ENCODE measurements at places on chromosomes 7 and 10. TPM values are rescaled to one million over a fixed set of nuclear protein-coding genes. Genes with fewer than 3 reads are reported as not detected.

The CRYGN gene
- total RNA-seq, result not detected

The PPP1R9A gene
- total RNA-seq, result 35.0 TPM

The NKX1-2 gene
- total RNA-seq, result not detected

The ACTR3C gene
- 3.7 TPM for total RNA-seq

The SUN3 gene
- total RNA-seq, result not detected

The GOLGA7B gene
- total RNA-seq, result 0.48 TPM

DNA sequence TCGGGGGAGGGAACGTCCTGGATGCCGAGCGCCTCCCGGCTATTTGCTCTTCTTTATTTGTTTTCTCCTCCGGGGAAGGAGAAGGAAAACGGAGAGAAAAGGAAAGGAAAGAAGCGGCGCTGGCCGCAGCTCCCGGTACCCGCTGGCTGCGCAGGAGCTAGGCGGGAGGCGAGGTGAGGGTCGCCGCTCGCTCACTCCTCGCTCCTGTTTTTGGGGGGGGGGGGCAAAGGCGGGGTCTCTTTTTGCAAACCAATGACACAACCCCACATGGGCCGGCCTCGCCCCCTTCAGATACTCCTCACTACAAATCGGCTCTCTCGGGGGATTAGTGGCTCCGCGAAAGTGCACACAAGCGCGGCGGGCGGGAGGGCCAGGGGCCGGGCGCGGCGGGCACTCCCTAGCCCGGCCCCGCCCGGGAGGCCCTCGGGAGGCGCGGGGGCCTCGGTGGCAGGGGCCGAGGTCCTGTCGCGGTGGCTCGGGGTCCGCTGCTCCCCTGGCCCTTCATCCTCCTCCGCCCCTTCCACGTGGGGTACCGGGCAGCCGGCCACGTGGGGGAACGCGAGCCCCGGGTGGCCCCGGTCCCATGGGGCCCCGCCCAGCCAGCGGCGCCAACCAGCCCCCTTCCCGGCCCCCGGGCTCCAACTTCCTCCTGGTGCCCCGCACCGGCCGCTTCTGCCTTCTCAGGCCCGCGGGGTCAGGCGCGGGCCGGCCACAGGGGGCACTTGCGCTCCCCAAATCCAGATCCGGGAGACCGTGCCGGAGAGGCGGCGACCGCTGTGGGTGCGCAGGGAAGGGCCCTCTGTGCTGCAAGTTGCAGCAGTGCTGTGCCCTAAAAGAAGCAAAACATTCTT is 718 bp upstream of the CTBP2 start:
- DNase-seq, result peak; percentile 80

DNA sequence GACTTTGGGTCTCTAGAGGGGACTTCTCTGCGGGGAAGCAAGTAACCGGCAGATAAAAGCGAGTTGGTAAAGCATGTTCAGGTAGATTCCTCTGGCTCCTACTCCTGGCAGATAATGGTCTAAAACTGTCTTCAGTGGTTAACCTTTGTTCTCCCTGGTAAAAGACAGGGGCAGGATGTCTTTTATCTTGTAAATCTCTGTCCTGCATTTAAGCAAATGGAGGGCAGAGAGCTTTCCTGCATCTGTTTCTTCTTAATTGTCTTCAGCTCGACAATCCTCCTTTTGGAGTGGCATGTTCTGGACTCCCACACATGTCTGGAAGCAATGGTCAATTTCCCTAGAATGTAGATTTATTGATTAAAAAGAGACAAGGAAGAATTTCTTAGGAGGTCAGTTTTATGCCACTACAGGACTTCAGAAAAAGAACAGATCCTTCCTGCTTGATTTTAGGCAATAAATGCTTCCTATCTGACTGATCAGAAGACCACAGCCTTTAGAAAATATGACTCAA is 16.6 kb downstream of the C7orf33 start:
- DNase-seq, result no peak

- DNase-seq, result peak; percentile 54
Observed at GRCh38 chr7:30869794-30870611, 41.6 kb upstream of the AQP1 start.

- no peak for DNase-seq
Observed at GRCh38 chr7:141697211-141697871, 4.6 kb downstream of the DENND11 start.

DNA sequence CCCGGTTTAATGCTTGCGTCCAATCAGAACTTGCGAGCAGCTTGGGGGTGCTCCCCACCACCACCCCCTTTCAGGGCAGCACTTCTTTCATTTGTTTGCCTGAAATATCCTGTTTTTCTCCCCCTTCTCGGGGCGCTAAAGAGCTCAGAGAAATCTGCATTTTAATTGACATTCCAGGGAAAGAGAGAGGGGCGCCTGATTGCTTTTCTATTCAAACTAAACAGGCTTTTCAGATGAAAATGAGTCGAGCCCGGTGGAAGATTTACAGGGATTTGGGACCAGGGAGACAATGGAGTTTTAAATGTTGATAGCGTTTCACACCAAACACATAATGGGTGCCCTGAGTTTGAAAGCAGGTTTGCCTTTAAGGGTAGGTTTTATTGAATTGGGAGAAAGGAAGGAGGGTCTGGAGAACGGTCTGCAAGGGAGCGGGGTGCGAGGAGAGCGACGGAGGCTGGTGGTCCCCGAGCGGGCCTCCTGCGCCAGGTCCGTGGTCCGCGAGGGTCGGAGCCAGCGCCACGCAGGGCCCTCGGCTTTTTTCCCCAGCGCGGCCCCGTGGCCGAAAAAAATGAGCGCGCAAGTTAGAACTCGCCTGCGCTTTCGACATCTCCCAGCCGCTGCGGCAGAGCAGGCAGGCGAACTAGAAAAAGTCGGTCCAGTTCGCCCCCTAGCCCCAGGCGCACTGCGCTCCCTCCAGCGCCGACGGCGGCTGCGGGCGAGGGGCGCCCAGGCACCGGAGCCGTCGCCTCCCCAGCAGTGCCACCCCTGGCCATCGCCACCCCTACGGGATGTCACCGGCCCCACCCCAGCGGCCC is 1.3 kb downstream of the FGFR2 start:
- peak; percentile 24 for DNase-seq

DNA sequence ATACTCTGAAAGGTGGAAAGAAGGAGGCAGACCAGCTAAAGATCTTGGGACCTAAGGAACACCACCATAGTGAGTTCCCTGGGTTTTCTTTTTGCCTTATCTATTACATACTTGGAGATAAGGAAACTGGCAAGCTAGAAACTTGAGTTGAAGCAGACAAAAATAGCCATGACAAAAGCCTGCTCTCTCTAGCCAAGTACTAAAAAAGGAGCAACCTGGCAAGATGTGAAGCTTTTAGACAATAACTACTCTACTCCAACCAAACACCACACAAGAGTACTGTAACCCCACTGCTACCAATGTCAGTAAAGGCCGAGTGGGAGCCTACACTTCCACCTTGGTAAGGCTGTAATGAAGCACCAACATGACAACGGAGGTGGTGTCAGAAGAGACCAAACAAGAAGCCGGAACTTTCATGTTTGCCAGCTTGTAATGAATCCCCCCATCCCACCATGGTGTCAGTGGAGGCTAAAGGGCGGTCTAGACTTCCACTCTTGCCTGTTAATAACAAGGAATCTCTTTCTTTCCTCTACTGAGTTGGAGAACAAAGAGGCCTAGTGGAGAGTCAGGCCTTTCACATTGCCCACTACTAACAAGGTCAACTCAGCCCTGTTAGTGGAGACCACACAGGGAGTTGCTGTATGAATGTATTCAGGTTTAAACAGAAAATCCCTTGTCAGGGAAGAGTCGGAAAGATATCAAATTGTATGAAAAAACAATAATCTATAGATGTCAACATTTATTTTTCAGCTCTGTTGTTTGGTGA is 55.8 kb upstream of the DYNC1I1 start:
- peak; percentile 13 for DNase-seq

DNA sequence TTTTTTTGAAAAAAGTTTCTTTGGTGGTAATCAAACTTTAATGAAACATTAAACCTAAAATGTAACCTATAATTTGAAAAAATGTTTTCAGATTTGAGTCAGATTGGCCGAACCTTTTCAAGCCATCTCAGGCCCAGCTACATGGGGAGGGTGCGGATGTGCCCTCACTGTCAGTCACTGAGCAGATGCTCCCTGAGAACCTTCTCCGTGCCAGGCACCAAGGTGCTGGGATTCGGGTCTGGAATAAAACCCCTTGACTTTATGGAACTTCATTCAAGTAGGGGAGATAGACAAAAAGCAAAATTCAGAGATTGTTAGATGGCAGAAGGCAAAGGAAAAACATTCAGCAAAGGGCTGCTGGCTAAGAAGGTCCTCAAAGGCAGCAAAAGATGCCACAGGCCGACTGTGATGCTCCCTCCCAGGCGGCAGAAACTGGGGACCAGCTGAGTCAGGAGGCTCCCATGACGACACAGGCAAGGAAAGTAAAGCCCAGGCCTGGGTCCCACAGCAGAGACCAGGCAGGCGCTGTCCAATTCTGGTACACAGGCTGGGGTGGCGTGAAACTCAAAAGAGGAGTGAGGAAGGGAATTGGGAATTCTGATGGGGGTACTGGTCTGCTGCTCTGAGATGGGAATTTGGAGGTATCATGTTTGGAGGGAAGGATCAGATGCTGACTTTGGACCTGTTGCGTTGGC is 82.2 kb upstream of the DDC start:
- no peak for DNase-seq

DNA sequence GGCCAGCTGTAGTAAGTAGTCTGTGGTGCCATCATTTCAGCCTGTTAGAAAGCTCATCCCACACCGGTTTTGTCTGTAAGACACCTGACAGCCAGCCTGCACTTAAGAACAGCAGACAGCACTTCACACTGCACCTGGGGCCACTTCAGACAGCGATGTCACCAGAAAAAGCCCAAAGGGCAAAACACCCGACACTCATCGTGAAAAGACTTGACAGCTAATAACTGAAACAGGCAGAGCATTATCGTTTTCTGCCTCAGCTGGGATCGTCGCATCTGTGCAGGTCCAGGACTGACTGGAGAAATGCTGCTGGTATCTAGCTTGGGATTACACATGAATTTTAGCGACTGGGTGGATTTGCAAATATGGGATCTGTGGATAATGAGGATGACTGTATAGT is 16.8 kb upstream of the LAT2 start:
- no peak for DNase-seq

DNA sequence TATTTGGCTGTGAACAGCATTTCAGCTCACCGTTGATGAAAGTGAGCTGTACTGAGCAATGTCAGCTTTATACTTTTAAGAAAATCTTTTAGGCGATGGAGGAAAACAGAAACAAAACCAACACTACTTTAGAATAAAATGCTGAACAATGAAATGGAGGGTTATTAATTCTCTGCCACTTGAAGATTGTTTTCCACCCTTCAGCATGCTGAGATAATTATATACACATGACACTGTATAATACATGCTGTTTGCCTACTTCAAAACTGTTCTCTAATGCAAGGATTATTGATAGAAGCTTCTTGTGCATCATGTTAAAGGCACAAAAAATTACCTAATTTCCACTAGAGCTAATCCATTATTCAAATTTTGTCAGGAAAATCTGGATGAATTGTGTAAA is 66.8 kb downstream of the CACNA2D1 start:
- DNase-seq, result no peak

DNA sequence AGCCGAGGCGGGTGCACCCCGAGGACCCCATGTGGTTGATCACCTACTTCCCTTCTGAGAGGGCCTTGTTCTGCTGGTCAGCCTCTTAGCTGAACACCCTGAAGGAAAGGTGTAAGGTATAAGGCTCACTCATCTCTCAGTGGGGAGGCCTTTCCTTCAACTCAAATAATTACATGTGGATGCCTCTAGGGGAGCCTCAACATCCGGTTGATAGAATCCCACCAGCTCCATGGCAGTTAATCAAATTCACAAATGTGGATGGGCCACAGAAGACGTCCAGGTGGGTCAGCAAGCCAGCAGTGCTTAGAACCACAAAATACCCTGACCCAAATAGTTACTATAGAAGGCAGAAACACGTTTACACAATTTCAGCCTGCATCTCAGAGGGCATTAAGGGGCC is 37.7 kb upstream of the ZNF32 start:
- no peak for DNase-seq

DNA sequence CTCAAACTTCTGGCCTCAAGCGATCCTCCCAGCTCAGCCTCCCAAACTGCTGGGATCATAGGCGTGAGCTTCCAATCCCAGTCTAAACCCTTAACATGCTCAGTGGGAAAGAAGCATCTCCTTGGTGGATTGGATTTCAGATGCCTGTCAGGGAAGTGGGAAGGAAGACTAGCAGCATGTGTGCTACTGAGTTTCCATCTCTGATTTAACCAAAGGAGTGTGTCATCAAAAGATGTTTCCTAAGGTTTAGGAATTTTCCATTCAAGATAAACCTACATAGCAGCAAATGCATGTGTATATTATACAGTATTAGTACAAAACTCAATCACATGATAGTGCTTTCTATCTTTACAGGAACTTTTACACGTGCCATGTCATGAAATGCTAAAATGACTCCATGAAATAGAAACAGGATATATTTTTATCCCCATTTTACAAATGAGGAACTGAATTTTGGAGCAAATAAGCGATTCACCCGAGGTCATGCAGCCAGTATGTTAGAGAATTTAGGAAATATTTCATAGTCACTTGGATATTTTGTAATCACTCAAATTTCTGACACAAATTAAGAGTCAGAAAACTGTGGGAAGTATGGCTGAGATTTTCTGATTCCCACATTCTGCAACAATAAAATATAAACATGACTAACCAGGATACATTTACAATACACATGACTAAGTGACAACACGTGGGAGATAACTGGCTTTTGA is 11.4 kb upstream of the TMEM26 start:
- DNase-seq, result no peak

DNA sequence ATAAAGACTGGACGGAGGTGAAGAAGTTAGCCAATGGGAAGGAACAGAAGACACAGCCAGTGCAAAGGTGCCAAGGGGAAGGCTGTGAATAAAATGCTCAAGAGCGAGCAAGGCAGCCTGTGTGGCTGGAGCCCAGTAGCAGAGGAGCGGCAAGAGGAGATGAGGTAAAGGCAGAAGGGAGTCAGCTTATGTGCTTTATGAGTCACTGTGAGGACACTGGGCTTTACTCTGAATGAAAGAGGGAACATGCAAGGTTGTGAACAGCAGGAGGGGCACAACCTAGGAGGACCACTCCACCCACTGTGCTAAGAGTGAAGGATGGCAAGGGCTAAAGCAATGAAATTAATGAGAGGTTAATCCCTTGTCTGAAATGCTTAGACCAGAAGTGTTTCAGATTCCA is 129.0 kb upstream of the ODAD2 start:
- DNase-seq, result no peak
